ENCODE measurements at places on chromosomes 1 and 21. TPM values are rescaled to one million over a fixed set of nuclear protein-coding genes. Genes with fewer than 3 reads are reported as not detected.

The IFI44 gene
- total RNA-seq, result 27.6 TPM

The GUK1 gene
- 222 TPM for total RNA-seq

- peak; percentile 70 for DNase-seq
Observed at GRCh38 chr1:186985889-186986491, 157.2 kb downstream of the PLA2G4A start.

DNA sequence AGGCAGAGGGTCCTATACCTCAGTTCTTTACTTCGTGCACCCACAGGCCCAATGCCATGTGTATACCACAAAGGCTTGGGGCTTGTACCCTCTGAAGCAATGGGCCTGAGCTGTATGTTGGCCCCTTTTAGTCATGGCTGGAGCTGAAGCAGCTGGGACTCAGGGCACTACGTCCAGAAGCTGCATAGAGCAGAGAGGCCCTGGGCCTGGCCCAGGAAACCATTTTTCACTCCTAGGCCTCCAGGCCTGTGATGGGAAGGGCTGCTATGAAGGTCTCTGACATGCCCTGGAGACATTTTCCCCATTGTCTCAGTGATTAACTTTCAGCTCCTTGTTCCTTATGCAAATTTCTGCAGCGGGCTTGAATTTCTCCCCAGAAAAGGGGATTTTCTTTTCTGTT is 48.1 kb upstream of the VTCN1 start:
- no peak for DNase-seq

DNA sequence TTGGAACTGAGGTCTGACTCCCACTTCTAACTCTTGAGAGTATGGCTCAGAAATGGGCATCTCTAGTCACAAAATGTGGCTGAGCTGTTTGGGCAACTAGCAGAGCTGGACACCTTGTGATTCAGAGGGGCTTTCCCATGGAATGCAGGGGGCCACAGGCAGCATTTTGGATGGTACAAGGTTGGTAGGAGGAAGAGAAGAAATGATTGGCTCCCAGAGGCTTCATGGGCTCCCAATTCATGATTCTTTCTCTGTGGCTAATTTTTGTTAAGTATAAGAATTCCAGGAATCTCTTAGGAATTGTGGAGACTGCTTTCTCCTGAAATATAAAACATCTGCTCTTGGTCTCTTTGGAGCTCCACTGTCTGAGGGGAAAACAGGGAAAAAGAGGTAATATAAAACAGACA is 49.7 kb downstream of the PBX1 start:
- no peak for DNase-seq

- DNase-seq, result no peak
Observed at GRCh38 chr1:63883494-63884235, 109.8 kb downstream of the ROR1 start.

- no peak for DNase-seq
Observed at GRCh38 chr1:22089134-22089571, 36.6 kb downstream of the CDC42 start.

DNA sequence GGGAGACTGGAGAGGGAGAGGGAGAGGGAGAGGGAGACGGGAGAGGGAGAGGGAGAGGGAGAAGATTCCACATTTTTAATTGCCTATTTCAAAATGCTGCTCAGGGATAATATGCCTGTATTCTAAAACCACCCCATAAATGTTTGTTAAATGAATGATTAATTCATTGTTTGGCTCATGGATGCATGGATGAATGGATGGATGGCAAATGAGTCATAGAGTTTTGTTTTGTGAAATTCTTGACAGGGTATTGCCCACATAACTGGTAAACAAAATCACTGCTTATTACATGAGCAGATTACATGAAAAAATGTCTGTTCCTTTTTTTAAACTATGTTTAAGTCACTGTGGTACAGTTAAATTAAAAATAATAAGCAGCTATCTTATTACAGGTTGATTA is 220.4 kb downstream of the ZP4 start:
- DNase-seq, result no peak

GRCh38 chr1:212488436-212489283 is 55.9 kb downstream of the NENF start:
- DNase-seq, result peak; percentile 66

Measured in activated CD4-positive, alpha-beta T cell treated with anti-CD3 and anti-CD28 coated beads, Interleukin-2, amount 10 ng/mL, durations not matched to agents 24 days and 14 days (primary cell).